ENCODE measurements at places on chromosomes 13 and 19. TPM values are rescaled to one million over a fixed set of nuclear protein-coding genes. Genes with fewer than 3 reads are reported as not detected.

Gene CLDN10
- polyA plus RNA-seq, result 63.6 TPM

Gene ADGRE3
- not detected for polyA plus RNA-seq

Gene ZNF296
- polyA plus RNA-seq, result not detected

Gene SETDB2
- polyA plus RNA-seq, result 6.9 TPM

Gene CEACAM7
- polyA plus RNA-seq, result not detected

Gene APOC4
- not detected for polyA plus RNA-seq

Gene INAFM1
- polyA plus RNA-seq, result 1.4 TPM

Gene GPI
- polyA plus RNA-seq, result 192 TPM

Gene EEF1AKMT1
- polyA plus RNA-seq, result 88.6 TPM

Gene ZNF571
- 5.0 TPM for polyA plus RNA-seq
